Upper lobe of left lung (tissue), 6 donors: ENCODE measurements at places on chromosomes 7 and 10.

DNA sequence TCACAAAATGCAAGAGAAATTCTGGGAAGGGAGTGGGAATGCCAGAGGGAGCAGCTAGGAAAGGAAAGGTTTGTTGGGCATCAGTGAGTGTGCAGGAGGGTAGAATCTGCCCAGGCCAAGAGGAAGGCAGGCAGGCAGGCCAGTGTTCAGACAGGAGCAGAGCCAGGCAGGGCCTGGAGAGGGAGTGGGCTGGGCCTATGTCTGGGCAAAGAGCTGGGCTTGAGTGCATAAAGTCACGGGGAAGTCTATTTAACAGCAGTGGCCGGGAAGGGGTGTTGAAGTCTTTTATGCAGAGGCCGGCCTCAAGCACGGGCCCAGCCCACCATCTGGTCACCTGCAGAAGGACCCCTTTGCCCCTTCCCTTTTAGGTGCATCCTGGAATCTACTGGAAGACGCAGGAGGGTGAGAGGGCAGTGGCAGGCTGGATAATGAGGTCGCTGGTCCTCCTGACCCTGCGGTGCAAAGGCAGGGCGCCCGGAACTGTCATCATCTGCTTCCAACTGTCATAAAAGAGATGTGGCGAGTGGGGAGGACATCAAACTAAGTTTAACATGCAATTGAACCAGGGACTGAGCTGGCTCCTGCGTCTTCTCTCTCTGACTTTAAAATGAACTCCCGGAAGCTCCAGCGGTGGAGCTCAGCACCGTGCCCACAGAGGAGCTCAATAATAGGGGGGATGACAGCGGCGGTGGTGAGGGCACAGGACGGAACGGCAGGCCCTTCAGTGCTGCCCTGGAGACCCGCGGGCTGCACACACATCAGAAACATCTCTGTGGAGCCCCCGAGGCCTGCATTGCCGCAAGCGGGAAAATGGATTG is 29.5 kb downstream of the CARD11 start:
- no peaks in the 10 kb centered on the region for H3K36me3 ChIP-seq
- no peak overlapping the region for H3K27ac ChIP-seq
- no peak for DNase-seq
- H3K4me1 ChIP-seq, result no peaks in the 10 kb centered on the region
- no peaks in the 10 kb centered on the region for H3K27me3 ChIP-seq

- peaks cover 47% of the 10 kb centered on the region for H3K4me1 ChIP-seq
- H3K27me3 ChIP-seq, result no peaks in the 10 kb centered on the region
- peak; percentile 72 for DNase-seq
- H3K27ac ChIP-seq, result peak overlapping the region; percentile 87
- H3K4me3 ChIP-seq, result no peak overlapping the region
- no peaks in the 10 kb centered on the region for H3K36me3 ChIP-seq
These were observed 65.8 kb downstream of the STK17A start for GRCh38 chr7:43648473-43649406.

DNA sequence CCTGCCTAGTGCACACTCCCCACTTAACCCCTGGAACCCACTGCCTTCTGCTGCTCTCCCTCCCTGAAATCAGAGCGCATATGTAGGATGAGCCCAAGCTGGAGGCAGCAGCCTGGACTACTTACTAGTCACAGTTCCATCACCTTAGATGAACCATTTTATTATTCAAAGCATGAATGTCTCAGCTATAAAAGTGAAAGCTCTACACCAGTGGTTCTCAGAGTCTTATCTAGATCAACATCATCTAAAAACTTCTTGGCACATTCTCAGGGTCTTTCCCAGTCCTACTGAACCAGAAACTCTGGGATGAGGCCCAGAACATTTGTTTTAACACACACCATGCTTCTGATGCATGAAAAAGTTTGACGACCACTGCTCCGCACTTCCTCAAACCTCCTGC is 100.3 kb upstream of the ANK3 start:
- H3K27me3 ChIP-seq, result no peaks in the 10 kb centered on the region
- no peak overlapping the region for H3K4me3 ChIP-seq
- H3K27ac ChIP-seq, result no peak overlapping the region
- H3K4me1 ChIP-seq, result no peaks in the 10 kb centered on the region

DNA sequence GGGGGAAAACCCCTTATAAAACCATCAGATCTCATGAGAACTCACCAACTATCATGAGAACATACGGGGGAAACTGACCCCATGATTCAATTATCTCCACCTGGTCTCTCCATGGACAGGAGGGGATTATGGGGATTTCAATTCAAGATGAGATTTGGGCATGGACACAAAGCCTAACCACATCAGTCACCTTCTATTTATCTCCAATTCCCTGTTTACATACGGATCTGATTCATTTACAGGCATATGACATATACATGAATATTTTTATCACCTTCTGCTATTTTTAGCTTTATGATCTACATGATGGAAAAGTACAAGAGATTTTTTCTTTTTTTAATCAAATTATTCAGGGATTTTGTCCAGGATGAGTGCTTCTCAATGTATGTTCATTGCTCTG is 944.5 kb downstream of the REEP3 start:
- no peak for DNase-seq
- no peaks in the 10 kb centered on the region for H3K36me3 ChIP-seq
- H3K4me1 ChIP-seq, result no peaks in the 10 kb centered on the region

GRCh38 chr10:133445268-133445732 is 8.4 kb upstream of the SCART1 start:
- H3K4me1 ChIP-seq, result no peaks in the 10 kb centered on the region
- no peak for DNase-seq

DNA sequence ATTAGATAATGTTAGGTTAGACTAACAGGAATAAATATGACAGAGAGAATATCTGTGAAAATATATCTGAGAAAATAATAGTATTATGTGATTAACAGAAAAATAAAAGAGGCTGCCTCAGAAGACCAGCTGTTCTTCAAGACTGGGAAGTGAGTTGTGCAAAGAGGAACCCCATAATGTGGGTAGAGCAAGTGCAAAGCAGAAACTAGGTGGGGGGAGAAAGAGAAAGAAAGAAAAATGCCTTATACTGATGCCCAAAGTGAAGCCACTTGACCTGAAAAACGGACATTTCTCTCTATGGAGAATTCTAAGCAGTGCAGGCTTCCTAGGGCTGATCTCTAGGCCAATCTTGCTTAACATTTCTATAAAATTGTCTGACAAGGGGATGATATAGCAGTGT is 3.8 kb downstream of the NEBL start:
- H3K4me3 ChIP-seq, result no peak overlapping the region
- no peak for DNase-seq
- H3K4me1 ChIP-seq, result no peaks in the 10 kb centered on the region
- H3K36me3 ChIP-seq, result no peaks in the 10 kb centered on the region

DNA sequence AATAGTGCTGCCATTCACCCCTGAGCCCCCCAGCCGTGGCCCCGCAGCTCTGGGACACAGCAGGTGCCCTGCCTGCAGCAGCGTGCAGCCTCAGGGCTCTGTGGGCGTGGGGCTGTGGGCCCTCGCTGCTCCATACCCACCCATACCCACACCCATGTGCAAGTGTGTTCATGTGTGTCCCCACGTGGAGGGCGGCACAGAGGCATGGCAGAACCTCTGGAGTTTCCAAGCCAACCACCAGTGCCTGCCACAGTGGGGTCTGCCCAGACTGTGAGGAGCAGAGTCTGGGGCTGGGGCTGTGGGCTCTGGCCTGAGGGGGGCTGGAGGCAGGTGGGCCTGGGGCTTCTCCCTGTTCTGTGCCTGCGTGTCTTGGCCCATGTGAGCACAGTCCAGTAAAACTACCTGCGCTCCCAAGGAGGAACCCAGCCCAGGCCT is 2.4 kb downstream of the PRAP1 start:
- peaks cover 15% of the 10 kb centered on the region for H3K27me3 ChIP-seq
- no peaks in the 10 kb centered on the region for H3K4me1 ChIP-seq

DNA sequence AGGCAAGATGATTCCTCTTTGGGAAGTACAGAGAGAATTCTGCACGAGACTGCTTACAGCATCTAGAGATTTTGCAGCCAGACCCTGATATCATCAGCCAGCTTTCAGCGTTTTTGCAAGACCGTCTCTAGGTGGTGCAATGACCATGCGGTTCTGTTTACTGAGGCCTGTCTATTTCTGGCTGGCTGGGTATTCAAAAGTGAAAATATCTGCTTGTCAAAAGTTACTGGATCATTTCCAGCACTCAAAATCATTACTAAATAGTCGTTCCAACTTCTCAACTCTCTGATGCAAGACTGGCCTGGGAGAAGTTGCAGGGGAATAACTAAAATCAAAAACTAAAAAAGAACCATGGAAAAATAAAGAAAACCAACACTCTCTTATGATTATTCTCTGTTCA is 240.1 kb downstream of the ELMO1 start:
- H3K4me1 ChIP-seq, result peaks cover 17% of the 10 kb centered on the region
- H3K36me3 ChIP-seq, result peaks cover 9% of the 10 kb centered on the region
- H3K4me3 ChIP-seq, result no peak overlapping the region
- H3K27me3 ChIP-seq, result no peaks in the 10 kb centered on the region
- no peak for DNase-seq

DNA sequence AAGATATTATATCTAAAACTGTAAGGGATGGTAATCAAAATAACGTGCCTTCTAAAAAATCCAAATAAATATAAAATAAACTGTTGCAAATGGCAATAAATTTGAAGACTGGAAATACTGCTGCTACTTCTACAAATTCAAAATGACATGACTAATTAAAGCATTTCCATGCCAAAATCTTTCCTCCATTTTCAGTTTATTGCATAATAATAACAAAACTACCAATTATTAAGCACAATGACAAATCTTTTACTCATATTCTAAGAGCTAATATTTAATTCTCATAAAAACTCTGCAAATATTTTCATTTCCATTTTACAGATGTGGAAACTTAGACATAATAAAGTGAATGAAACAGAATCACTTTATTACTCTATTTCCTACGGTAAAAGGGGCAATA is 38.8 kb upstream of the NEBL start:
- no peak overlapping the region for H3K4me3 ChIP-seq
- no peaks in the 10 kb centered on the region for H3K27me3 ChIP-seq
- no peak overlapping the region for H3K27ac ChIP-seq
- H3K36me3 ChIP-seq, result no peaks in the 10 kb centered on the region

DNA sequence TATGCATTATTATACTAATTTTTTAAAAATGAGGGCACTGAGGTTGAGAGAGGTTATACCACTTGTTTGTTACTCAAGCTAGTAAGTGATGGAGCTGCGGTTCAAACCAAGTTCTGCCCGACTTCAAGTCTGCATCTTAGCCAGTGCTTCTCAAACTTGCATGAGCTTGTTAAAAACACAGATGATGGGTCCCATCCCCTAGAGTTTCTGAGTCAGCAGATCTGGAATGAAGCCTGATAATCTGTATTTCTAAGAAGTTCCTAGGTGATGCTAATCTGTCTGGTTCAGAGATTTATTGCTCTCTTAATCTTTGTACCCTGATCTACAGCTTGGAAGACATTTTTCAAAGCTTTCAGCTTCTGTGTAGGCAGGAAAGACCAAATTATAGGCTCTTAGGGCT is 67.7 kb upstream of the CC2D2B start:
- DNase-seq, result no peak
- H3K27ac ChIP-seq, result no peak overlapping the region
- peaks cover 24% of the 10 kb centered on the region for H3K4me1 ChIP-seq

GRCh38 chr7:26514633-26515032 is 223.0 kb downstream of the SNX10 start:
- no peaks in the 10 kb centered on the region for H3K27me3 ChIP-seq
- H3K36me3 ChIP-seq, result no peaks in the 10 kb centered on the region
- DNase-seq, result no peak

DNA sequence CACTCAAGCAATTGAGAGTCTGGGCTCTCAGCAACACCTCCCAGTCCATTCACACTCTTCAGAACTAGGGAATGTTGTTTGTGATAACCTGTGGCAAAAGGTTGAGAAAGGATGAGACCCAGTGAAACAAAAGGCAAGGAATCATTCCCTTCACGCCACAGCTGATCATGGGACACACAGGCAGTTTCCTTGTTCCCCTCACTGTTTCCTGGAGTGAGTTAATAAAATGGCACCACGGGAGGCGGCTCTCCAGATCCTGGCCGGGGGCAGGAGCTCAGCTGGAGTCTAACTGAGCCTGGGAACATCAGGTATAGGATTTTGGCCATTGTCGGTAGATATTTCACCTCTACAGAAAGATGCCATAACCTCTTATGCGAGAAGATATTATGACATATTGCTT is 107.3 kb upstream of the FAM171A1 start:
- H3K27ac ChIP-seq, result no peak overlapping the region
- no peak overlapping the region for H3K4me3 ChIP-seq
- DNase-seq, result no peak
- no peaks in the 10 kb centered on the region for H3K27me3 ChIP-seq
- no peaks in the 10 kb centered on the region for H3K36me3 ChIP-seq
- no peaks in the 10 kb centered on the region for H3K4me1 ChIP-seq

- DNase-seq, result no peak
- no peaks in the 10 kb centered on the region for H3K27me3 ChIP-seq
- H3K4me3 ChIP-seq, result no peak overlapping the region
- H3K36me3 ChIP-seq, result no peaks in the 10 kb centered on the region
- no peak overlapping the region for H3K27ac ChIP-seq
These were observed 156.1 kb upstream of the PLXDC2 start for GRCh38 chr10:19659920-19660655.

- H3K27ac ChIP-seq, result no peak overlapping the region
- H3K4me3 ChIP-seq, result no peak overlapping the region
- no peaks in the 10 kb centered on the region for H3K36me3 ChIP-seq
- DNase-seq, result no peak
- no peaks in the 10 kb centered on the region for H3K27me3 ChIP-seq
- H3K4me1 ChIP-seq, result no peaks in the 10 kb centered on the region
These were observed 28.1 kb upstream of the SLC26A4 start for GRCh38 chr7:107632492-107632865.

DNA sequence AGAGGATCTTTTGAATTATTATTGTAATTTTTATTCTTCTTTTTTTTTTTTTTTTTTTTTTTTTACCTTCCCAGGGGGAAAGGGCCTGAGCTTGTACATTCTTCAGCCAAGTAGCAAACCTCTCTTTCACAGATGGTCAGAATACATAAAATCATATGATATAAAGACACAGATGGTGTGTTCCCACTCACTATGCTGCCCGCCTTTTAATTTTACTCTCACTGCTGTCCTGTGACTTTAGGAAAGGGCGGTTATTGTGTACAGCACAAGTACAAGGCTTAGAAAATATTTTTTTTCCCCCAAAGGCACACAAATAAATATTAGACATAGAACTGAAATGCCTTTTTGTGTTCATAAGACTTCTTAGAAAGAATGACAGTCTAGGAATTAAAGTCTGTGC is 213.6 kb downstream of the RPS24 start:
- no peaks in the 10 kb centered on the region for H3K27me3 ChIP-seq
- no peaks in the 10 kb centered on the region for H3K4me1 ChIP-seq
- no peak for DNase-seq

- H3K27ac ChIP-seq, result no peak overlapping the region
- no peaks in the 10 kb centered on the region for H3K36me3 ChIP-seq
- peaks cover 22% of the 10 kb centered on the region for H3K27me3 ChIP-seq
- peak; percentile 87 for DNase-seq
These were observed 594 bp downstream of the CNNM1 start for GRCh38 chr10:99329554-99330346.

- H3K36me3 ChIP-seq, result no peaks in the 10 kb centered on the region
- no peak overlapping the region for H3K27ac ChIP-seq
- no peaks in the 10 kb centered on the region for H3K27me3 ChIP-seq
- H3K4me1 ChIP-seq, result peaks cover 5% of the 10 kb centered on the region
- no peak for DNase-seq
- no peak overlapping the region for H3K4me3 ChIP-seq
These were observed 8.2 kb upstream of the DLD start for GRCh38 chr7:107882766-107883165.
